ENCODE measurements at places on chromosomes 12 and 14.

GRCh38 chr12:132174839-132175490, 30.7 kb downstream of the NOC4L start:
- no peak for DNase-seq

DNA sequence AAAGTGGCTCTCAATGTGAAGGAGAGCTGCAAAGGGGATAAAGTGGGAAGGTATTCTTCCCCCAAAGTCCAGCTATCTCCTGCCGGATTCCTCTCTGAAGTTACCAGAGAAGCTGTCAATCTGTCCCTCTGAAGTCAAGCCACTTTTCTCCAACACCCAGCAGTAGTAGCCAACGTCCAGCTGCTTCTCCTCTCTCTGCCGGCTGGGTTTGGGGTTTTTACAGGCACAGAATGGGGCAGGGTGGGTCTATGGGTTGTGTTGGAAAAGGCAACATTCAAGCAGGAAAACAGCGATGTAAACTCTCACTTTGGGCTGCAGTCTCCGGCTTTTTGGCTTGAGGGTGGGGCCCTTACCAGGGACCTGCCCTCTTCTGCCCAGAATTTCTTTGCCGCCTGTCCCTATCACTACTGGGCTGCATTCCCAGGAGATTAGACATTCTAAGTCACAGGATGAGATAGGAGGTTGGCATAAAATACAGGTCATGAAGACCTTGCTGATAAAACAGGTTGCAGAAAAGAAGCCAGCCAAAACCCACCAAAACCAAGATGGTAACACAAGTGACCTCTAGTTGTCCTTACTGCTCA, 16.3 kb downstream of the CAPZA3 start:
- no peak for DNase-seq

GRCh38 chr12:31257784-31258183, 68.2 kb downstream of the SINHCAF start:
- no peak for DNase-seq

DNA sequence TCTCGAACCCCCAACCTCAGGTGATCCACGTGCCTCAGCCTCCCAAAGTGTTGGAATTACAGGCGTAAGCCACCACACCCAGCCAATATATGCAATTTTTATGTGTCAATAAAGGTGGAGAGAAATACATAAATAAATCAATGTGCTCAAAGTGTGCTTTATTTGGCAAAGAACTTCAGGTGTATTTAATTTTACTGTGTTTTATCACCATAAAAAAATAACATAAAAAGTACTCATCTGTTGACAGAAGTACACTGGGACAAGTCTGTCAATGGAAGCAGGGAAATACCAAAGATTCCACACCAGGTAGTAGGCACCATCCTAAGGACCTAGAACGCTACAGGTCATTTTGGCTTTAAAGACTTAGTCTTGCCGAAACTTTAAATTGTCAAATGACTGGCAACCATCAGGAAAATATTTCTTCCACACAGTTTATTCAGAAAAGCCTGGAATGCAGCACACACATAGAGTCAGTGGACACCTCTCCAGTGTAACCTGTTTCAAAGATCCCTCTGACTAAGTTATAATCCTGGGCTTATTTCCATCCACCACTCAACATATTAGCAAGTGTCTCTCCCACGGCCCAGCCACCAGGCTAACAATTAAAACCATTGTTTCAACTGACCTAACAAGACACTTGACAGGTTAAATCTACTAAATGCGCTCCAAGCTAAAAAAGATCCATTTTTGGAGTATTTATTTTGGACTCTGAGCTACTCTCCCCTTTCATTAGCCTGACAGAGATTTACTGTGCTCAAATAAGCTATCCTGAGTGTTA, 4.2 kb downstream of the ERO1A start:
- DNase-seq, result no peak

Data from NCI-H2171 treated with DMSO at 0.1 percent for 48 hours (cell line).